Activated T-helper 9 cell treated with anti-CD3 and anti-CD28 coated beads, Interleukin-2, amount 50 U/mL, for 16 hours (primary cell): ENCODE measurements at places on chromosomes 1 and 21.

- peak; percentile 3 for DNase-seq
Measured at GRCh38 chr1:112358798-112359408, 37.1 kb upstream of the CTTNBP2NL start.

GRCh38 chr1:22045604-22046228, 6.8 kb upstream of the CDC42 start:
- DNase-seq = no peak

DNA sequence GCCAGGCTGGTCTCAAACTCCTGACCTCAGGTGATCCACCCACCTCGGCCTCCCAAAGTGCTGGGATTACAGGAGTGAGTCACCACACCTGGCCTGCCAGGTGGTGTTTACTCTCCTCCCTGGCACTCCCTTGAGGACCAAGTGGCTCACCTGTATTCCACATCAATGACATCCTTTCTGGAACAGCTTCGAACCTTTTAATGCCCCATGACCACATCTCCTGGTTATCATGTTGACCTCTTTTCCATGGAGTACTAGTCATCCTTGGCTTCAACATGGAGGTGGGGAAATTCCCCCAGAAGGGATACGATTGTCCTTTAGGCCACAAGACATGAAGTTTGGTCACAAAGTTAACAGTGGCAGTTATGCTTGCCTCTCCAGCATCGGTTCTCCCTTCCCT, 66.9 kb downstream of the CDC7 start:
- no peak for DNase-seq

DNA sequence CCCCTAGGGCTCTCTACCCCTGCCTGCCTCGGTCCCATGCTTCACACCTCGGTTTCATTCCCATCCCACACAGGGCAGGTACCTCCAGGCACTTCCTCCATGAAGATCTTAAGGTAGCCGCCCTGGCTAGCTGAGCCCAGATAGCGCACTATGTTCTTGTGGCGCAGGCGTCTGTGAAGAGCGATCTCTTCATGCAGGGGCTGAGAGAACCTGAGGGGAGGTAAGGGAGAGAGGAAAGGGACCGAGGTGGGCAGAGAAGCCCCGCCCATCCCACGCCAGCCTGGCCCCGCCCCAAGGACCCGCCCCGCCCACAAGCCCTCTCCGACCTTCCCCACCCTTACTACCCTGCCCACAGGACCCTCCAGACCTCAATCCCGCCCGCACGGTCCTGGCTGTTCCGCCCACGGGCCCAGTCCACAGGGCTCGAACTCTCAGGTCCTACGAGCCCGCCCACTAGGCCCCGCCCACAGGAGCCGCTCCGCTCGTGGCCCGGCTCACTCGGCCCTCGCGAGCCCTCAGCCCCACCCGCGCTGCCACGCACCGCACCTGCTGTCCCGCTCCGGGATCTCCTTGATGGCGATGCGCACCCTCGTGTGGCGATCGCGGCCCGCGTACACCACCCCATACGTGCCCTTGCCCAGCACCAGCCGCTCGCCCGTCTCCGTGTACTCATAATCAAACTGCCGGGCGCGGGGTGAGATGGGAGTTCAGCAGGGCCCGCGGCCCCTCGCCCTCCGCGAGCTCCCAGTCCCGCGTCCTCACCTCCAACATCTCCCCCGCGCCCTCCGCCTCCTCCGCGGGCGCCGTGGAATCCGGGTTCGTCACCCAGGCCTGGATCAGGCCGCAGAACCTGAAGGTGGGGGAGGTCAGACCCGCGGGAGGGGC, 6.4 kb downstream of the MAP3K6 start:
- DNase-seq = peak; percentile 35

DNA sequence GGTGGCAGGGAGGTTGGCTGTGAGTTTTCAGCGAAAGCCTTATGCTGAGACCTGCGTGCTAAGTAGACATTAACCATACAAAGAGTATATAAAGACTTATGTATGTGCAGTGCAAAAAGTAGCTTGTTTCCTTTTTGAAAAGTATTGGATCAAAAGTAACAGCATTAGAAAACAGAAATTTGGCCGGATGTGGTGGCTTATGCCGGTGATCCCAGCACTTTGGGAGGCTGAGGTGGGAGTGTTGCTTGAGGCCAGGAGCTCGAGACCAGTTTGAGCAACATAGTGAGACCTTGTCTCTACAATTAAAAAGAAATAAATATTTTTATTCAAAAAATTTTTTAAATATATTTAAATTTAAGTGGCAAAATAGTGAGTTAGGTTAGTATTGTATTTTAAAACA, 2.2 kb downstream of the RPAP2 start:
- DNase-seq = no peak

DNA sequence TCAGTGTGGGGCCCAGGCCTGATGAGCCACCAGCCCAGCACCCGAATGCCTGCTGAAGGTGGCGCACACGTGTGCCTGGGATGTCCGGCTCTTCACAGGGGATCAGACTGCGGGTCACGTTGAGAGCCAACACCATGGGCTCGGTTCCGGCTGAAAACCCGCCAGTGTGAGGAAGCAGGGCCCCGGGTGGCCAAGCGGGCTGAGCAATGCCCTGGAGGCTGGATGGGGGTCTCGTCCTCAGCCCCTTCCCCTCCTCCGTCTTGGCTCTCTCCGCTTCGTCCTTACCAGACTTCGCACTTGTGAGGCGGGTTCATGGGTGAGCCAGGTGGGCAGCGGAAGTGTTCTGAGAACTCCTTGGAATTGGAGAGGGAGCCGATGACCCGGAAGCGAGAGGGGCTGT, 43.0 kb upstream of the EIF4G3 start:
- DNase-seq = no peak

- no peak for DNase-seq
Measured at GRCh38 chr1:16906873-16907272, 11.1 kb downstream of the RNU1-2 start.

- no peak for DNase-seq
Measured at GRCh38 chr1:230879778-230880177, 11.5 kb upstream of the C1orf198 start.

- no peak for DNase-seq
Measured at GRCh38 chr1:234592240-234592639, 17.7 kb downstream of the IRF2BP2 start.

DNA sequence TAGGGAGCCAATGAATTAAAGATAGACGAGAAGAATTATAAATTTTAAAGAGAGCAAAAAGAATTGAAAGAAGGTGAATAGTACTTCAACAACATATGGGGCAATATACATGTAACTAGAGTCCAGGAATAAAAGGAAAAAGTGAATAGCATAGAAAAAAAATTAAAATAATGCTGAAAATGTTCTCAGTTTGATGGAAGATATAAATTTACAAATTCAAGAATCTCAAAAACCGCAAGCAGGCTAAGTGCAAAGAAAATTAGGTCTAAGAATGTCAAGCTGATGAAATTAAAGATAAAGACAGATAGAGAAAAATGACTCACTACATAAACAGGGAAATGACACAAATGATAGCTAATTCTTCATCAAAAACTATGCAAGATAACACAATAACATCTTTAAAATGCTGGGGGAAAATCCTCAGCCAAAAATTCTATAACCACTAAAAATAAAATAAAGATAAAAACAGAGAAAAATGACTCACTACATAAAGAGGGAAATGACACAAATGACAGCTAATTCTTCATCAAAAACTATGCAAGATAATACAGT, 326.3 kb downstream of the TBX15 start:
- DNase-seq = no peak

GRCh38 chr1:64839732-64840405, 95.0 kb downstream of the RAVER2 start:
- DNase-seq = no peak

GRCh38 chr1:197063212-197063611, 3.8 kb downstream of the F13B start:
- no peak for DNase-seq
